ENCODE measurements at places on chromosomes 2 and 18.

- no peak for DNase-seq
Observed at GRCh38 chr2:26522325-26522724, 44.4 kb upstream of the OTOF start.

- DNase-seq = no peak
Observed at GRCh38 chr2:191243154-191243553, 2.0 kb upstream of the MYO1B start.

DNA sequence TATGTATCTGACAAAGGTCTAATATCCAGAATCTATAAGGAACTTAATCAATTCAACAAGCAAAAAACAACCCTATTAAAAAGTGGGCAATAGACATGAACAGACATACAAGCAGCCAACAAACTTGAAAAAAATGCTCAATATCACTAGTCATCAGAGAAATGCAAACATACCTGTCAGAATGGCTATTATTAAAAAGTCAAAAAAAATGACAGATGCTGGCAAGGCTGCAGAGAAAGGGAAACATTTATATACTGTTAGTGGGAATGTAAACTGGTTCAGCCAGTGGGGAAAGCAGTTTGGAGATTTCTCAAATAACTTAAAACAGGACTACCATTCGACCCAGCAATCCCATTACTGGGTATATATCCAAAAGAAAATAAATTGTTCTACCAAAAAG, 21.6 kb downstream of the SESTD1 start:
- no peak for DNase-seq

GRCh38 chr2:218244204-218244603, 16.6 kb upstream of the GPBAR1 start:
- DNase-seq = no peak

DNA sequence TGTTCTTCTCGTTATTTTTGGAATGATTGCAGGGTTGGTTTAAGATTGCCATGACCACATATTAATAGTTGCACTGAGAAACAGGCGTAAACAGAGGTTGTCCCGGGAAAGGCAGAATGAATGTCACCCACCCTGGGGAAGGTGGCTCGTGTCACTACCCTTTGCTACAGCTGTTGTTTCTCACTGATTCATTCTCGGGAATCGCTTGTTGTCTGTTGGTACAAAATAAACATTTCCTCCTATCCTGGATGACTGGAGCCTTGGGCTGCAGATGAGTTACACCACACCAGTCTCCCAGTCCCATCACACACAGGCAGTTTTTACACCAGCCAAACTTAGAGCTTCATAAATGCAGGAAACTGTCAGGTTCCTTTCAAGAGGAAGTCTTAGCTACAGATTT, 216.7 kb downstream of the GBX2 start:
- no peak for DNase-seq

GRCh38 chr18:27005589-27005988, 140.1 kb upstream of the AQP4 start:
- DNase-seq = no peak

- DNase-seq = no peak
Observed at GRCh38 chr18:9726936-9727335, 18.8 kb downstream of the RAB31 start.

DNA sequence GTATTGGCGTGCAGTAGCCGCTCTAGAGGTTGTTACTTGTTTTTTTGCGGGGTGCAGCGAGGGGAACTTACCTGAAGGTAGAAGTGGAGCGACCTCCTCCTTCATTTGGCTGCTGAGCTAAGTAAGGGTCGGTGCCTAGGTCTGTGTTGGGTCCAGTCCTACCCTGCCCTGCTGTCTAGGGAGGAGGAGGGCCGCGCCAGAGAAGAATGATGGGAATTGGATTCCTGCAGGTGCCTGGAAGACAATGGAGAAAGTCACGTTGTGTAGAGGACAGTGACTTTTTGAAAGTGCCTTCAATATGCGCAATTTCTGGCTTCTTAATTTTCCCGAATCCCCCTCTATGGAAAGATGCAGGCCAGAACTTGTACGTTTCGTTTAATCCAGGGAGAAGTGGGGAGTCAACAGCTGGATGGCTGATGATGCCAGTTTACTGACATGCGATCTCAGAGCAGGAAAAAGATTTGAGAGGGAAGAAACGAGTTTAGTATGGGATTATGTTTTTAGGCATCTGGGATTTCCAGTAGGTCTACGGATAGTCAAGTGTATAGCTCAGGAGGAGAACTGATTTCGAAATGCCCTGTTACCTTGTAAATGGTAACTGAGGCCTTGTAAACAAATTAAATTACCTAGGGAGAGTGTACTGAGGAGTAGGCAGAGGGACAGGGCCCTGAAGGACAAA, 653 bp downstream of the MRPS9 start:
- DNase-seq = no peak

- no peak for DNase-seq
Observed at GRCh38 chr2:120446236-120447126, 100.5 kb downstream of the INHBB start.

DNA sequence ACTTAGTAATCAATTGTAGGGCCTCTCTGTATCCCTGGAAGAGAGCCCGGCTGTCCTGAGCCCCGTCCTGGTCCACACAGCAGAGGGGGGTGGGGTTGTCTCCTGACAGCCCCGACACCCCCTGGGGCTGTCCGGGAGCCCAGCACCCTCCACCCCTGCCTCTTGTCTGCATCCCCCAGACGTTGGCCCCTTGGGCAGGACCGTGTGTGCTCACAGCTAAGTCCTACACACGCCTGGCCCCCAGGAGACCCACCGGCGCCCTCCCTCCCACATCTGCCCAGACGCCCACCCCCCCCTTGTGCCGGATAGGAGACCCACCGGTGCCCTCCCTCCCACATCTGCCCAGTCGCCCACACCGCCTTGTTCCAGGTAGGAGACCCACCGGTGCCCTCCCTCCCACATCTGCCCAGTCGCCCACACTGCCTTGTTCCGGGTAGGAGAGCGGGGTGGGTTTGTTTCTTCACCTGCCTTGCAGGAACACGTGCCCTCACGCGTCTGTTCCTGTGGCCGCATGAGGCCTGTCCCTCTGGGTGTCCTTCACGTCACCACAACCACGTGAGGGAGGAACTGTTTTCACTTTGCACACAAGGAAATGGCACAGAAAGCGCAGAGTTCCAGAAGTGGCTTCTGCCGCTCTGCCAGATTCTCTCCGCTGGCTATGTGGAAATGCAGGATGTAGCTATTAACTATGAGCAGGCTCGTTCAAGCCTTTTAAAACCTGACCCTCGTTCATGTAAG, 61.1 kb upstream of the NFATC1 start:
- no peak for DNase-seq

GRCh38 chr2:67289921-67290371, 107.2 kb upstream of the ETAA1 start:
- no peak for DNase-seq

DNA sequence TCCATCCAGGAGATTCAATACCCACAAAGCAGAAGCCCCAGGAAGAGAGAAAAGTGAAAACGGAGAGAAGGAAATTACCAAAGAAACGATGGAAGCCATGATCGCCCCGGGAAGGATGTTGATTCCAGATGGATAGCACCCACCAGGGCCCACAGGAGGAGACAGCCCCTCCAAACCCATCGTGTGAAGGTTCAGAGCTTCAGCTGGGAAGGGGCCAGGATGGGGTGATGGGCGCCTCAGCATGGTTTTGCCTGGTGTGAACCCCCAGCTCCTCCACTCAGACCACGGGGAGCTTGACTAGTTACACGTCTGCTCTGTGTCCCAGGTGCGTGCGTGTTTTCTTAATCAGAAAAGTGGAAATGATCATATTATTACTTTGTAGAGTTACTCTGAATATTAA, 264.5 kb downstream of the EIPR1 start:
- DNase-seq = no peak

GRCh38 chr18:39190508-39190907, 1624.9 kb upstream of the CELF4 start:
- DNase-seq = no peak

DNA sequence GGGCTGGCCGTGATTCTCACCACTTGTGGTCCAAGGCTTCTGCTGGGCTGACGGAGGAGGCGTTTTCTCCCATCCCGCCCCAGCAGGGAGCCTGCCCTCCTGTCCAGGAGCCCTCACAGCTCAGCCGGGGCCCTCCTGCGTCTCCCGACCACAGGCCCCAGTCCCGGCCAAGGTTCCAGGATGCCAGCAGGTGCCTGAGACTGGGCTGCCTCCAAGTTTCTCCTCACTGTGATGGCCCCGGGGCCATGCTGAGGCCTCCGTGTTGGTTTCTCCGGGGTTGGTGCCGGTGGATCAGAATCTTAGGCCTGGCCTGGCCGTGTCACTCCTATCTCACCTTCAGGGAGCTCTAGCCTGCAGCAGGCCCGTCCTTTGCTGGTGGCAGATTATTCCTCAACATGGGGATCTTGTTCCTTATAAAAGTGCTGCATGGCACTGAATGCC, 5.9 kb downstream of the KCNG2 start:
- no peak for DNase-seq

DNA sequence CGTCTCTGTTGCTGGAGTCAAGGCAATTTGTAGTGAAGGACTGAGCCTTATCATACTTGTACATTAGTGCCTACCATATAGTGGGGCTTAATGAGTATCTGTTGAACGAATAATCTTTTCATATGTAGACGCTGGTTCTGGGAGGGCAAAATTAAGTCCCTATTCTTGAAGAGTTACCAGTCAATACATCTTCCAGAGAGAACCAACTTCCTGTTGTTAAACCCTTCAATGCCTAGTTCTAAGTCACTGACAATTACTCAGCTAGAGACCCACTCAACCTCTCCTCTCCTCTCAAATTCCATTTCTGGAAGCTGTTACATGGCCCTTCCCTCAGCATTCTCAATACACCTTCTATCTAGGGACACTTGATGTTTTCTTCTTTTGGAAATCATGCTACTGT, 1.1 kb upstream of the MOB4 start:
- DNase-seq = no peak

DNA sequence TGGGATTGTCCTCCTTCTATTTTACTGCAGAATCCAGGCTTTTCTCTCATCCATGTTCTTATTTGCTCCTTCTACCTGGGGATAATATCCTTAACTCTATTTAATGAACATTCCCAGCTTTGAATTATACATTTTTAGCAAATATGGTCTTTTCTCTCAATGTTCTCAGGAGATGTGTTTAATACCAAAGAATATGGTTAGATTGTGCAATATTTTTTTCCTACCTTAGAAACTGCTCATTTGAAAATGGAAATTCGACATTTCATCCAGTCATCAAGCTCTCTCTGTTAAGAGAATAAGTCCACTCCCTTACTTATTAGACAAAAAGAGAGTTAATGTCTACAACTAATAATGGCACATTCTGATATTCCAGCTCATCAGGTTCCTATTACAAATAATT, 160.4 kb upstream of the GULP1 start:
- DNase-seq = no peak

DNA sequence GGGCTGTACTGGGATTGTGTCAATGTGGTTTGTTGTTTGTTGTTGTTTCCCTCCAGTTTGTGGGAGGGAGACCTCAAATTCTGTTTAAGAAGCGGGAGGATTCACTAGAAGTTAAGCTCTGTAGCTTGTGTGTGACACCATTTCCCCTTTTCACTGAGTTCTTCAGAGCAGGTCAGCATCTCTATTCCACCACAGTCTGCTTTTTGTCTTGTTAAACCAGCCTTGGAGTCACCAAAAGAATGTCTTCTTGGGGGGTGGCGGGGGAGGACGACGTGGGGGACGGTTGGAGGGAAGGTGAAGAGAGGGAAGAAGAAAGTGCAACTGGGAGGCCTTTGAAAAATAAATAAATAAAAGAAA, 2.3 kb upstream of the BCL11A start:
- DNase-seq = no peak

DNA sequence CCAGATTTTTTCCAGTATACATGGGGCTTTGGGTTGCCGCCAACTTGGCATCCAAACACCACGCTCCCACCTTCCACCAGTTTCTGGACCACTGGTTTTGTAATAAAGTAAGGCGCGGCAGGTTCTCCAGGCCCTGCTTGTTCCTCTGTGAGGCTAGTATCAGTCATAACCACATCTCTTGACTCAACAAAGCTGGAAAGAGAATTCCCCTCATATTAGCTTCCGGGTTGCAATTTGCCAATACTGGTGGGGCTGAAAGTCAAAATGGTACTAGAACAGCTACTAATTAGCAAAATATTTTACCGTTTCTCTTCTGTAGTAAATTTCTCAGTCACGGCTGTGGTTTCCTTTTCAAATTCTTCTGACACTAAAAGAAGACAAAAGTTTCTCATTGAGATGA, 25.0 kb downstream of the TTN start:
- DNase-seq = no peak

- no peak for DNase-seq
Observed at GRCh38 chr2:230011617-230012016, 57.1 kb downstream of the SLC16A14 start.

DNA sequence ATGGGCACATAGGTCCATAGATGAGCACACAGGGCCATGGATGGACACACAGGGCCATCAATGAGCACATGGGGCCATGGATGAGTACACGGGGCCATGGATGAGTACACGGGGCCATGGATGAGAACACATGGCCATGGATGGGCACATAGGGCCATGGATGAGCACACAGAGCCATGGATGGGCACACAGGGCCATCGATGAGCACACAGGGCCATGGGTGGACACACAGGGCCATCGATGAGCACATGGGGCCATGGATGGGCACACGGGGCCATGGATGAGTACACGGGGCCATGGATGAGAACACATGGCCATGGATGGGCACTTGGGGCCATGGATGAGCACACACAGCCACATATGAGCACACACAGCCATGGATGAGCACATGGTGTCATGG, 192.6 kb upstream of the HDAC4 start:
- DNase-seq = no peak

DNA sequence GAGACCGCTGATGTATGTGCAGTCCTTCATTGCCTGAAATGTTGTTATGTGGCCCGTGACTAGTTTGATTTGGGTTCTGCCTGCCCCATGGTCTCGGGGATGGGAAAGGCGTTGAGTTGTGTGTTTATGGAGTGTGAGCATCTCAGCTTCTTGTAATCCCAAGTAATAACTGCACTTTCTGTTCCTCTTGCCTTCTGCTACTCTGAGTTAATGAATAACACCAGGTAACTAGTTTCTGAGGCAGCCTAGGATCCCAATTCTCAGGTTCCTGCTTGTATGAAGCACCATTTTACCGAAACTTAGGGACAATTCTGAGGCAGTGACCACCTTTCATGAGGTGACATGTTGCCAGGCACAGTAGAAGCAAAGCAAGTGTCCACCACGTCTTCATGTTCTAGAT, 170.0 kb downstream of the ALK start:
- DNase-seq = no peak

DNA sequence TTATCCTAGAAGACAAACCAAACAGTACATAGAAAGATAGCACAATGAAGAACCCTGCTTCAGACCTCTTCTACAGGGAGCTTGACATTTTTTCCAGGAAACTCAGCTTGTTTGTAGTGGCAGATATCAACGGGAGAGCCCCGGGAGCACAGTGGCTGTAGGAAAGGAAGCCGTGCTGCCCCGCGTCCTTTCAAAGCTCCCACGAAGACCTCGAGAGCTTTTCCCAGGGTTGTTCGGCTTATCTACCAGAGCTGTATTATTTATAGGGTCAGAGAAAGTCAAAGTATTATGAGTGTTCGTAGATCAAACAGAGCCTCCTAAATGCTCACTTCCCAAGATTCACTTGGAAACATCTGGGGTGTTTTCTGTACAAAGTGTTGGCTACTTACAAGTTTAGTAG, 167.1 kb upstream of the COPS8 start:
- no peak for DNase-seq

- peak; percentile 94 for DNase-seq
Observed at GRCh38 chr2:113173542-113174375, at the start of gene PSD4. PSD4 (plus strand) TSS chr2:113173971; CDS start chr2:113182457, 8,486 bp downstream.

All from activated CD4-positive, alpha-beta T cell treated with anti-CD3 and anti-CD28 coated beads, Interleukin-2, Interleukin-6, amounts not matched to agents 100 ng/mL and 50 ng/mL, durations not matched to agents 16 hours and 8 hours (primary cell).